ENCODE measurements at places on chromosomes 4 and X.

- no peak for DNase-seq
Observed at GRCh38 chr4:94841864-94842221, 84.1 kb downstream of the BMPR1B start.

- no peak for DNase-seq
Observed at GRCh38 chr4:174425669-174426068, 96.6 kb downstream of the HPGD start.

GRCh38 chr4:81647388-81647787 is 175.7 kb upstream of the RASGEF1B start:
- no peak for DNase-seq

DNA sequence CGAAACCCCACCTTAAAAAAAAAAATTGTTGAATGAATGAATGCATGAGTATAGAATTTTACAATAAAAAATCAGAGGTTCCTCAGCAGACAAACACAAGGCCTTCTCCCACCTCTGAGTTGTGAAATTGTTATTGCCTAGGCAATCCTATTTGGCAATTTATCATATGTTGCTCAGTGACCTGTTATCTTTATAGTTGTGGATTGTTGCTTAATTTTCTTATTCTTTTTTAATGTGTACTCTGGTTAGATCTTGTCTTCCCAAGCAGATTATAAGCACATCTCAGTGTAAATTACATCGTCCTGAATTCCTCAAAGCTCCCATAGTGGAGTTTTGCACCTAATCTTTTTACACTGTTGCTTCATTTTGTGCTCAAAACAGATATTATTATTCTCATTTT is 71.9 kb downstream of the RBM47 start:
- DNase-seq = no peak

- no peak for DNase-seq
Observed at GRCh38 chr4:75699299-75699698, 25.1 kb upstream of the USO1 start.

- no peak for DNase-seq
Observed at GRCh38 chr4:47746122-47746521, 91.7 kb downstream of the CORIN start.
